Activated T-cell treated with anti-CD3 and anti-CD28 coated beads, Interleukin-2, amount 50 U/mL, for 48 hours (primary cell): ENCODE measurements at places on chromosomes 3 and 15.

- peak; percentile 41 for DNase-seq
These were observed 40.8 kb downstream of the EOMES start for GRCh38 chr3:27681249-27681748.

DNA sequence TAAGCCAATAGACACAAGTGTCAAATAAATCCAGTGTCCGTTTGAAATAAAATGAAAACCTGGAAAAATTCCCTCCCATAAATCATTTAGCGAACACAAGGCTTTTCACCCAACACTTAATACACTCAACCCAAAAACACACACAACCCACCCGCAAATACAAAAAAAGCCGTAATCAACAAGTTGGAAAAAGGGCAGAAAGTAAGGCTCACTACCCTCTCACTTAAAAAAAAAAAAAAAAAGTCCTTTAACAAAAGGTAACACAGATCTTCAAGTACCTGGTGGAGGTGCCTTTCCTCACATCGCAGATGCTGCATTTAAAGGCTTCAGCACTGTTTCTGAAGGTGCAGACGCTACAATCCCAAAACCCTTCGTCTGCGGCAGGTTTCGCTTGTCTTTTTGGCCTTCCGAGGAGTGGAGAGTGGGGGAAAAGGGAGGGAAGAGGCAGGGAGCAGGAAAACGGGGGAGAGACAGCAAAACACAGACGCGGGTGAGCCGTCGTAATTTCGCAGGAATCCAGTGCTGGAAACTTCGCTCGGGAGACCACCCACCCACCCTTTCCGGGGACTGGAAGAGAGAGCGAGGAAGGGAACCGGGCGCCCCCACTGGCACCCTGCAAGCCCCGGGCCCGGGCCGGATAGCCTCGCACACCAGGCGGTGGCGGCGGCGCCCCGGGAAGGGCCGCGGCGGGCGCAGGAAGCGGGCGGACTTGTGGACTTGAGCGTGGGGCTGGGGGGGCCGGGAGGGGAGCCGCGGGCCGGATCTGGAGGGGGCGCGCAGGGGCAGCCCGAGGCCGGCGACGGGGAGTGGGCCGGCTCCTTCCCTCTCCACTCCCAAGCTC, 401.8 kb downstream of the SHQ1 start:
- DNase-seq, result no peak

DNA sequence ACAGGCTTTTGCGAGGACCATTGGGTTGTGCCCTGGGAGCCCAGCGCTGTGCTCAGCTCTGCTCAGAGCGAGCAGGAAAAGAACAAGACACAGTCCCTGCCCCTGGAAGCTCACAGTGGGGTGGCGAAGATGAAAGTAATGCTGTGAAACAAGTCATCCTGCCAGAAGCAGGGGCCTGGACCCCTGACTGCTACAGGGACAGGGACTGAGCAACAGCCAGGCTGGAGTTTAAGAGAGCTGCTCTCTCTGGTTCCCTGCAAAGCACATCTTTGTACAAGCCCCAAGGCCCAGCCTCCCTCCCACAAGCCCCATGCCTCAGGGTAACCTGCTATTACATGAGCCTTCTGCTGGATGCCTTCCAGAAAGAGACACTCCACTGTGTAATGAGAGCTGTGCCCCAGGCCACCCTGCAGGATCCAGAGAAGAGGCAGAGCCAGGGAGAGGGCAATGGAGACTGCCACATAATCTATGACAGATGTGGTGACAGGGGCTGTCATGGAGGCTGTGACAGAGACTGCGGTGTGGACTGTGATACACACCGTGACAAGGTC, 7.1 kb upstream of the HCN4 start:
- DNase-seq, result no peak

DNA sequence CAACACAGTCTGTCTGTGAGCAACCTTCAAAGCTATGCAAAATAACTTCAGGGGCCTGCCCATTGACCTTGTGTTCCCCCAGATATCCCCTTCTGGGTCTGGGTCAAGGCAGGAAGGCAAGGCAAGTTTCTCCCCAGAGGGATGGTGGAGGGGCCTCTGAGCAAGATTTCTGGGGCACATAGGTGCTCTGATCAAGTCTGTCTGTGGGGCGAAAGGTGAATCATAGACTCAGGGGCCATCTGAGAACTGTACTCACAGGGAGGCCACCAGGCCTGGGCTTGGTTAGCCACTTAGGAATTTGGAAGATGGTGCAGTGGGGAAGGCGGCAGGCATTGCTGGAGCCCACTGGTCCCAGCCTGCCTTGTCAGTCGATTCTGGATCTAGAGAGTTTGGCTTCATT, 92.4 kb downstream of the MINAR1 start:
- DNase-seq, result no peak

- no peak for DNase-seq
These were observed 1149.1 kb downstream of the SI start for GRCh38 chr3:163929069-163929652.

GRCh38 chr3:149384911-149385321, 7.5 kb upstream of the TM4SF1 start:
- DNase-seq, result no peak

GRCh38 chr15:31020542-31020941, 29.1 kb upstream of the MTMR10 start:
- no peak for DNase-seq

DNA sequence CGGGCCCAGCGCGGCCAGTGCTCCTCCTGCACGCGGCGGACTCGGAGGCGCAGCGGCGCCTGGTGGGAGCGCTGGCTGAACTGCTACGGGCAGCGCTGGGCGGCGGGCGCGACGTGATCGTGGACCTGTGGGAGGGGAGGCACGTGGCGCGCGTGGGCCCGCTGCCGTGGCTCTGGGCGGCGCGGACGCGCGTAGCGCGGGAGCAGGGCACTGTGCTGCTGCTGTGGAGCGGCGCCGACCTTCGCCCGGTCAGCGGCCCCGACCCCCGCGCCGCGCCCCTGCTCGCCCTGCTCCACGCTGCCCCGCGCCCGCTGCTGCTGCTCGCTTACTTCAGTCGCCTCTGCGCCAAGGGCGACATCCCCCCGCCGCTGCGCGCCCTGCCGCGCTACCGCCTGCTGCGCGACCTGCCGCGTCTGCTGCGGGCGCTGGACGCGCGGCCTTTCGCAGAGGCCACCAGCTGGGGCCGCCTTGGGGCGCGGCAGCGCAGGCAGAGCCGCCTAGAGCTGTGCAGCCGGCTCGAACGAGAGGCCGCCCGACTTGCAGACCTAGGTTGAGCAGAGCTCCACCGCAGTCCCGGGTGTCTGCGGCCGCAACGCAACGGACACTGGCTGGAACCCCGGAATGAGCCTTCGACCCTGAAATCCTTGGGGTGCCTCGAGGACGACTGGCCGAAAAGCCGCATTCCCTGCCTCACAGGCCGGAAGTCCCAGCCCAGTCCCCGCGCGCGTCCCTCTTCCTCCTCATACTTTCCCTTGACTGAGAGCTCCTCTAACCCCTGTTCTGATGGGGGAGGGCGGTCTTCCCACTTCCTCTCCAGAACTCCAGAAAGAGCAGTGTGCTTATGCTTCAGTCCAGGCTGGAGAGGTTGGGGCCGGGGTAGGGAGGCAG, 1.4 kb upstream of the IL17RC start:
- DNase-seq, result peak; percentile 56

DNA sequence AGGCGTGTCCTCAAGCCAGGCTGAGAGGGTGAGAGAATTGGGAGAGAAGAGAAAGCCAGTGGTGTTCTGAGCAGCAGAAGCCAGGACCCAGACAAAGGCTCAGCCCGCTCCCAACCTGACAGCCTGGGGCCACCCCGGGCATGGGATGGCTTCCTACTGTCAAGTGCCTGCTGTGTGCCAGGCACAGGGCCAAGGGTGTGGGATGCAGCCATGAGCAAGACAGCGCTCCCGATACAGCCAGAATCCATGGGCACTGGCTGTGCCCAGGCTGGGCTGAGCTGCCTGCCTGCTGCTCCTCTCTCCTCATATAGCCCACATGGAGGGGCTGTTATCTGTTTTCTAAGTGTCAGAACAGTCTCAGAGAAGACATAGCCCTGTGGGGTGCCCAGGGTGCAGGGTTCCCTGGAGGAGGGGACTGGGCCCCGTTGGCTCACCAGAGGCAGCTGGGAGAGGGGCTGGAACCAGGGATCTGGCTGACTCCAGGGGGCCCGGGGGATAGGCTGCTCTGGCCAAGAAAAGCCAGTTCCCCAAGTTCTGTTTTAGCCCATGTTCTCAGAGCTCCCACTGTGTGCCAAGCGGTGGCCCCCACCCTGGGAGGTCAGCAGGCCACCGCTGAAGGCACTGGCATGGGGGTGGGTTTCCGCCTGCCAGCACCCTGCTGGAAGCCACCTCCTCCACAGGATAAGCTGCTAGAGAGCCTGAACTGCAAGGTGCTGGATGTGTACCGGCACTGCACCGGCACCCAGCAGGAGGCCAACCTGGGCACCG, 39.0 kb downstream of the CFAP100 start:
- peak; percentile 14 for DNase-seq

DNA sequence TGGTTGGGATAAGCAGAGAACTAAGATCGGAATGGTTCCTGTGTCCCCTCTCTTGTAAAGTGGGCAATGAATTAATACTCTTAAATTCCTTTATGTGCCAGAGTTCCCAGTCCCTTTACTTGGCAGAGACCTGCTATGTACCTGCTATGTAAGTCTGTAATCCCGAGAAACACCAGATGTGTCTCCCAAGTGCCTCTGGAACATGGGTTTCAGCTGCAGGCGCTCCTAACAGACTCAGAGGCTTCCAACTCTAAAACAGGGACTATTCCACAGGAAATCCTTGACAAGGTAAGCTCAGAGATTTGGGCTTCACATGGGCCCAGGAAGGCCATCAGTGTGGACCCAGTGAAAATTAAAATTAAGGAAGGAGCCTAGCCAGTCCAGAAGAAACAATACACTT, 117.7 kb upstream of the PLCL2 start:
- no peak for DNase-seq

- DNase-seq, result no peak
These were observed 274.5 kb upstream of the C2CD4B start for GRCh38 chr15:62439543-62440016.

DNA sequence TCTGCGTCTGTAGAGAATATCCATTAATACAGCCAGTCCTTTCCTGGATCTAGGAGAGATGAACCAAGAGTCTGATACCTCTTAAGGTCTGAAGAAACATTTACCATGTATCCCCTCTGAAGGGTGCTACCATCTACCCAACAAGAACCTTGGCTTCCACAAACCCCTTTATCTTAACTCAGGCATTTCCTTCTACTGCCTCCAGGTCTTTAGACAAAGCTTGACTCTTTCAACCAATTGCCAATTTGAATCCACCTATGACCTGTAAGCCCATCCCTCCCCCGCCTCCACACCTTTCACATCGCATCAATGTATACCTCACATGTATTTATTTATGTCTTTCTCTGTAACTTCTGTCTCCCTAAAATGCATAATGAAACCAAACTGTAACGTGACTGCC, 139.5 kb downstream of the SNRK start:
- DNase-seq, result no peak

- DNase-seq, result no peak
These were observed 30.2 kb downstream of the EIF4E3 start for GRCh38 chr3:71695000-71695482.

DNA sequence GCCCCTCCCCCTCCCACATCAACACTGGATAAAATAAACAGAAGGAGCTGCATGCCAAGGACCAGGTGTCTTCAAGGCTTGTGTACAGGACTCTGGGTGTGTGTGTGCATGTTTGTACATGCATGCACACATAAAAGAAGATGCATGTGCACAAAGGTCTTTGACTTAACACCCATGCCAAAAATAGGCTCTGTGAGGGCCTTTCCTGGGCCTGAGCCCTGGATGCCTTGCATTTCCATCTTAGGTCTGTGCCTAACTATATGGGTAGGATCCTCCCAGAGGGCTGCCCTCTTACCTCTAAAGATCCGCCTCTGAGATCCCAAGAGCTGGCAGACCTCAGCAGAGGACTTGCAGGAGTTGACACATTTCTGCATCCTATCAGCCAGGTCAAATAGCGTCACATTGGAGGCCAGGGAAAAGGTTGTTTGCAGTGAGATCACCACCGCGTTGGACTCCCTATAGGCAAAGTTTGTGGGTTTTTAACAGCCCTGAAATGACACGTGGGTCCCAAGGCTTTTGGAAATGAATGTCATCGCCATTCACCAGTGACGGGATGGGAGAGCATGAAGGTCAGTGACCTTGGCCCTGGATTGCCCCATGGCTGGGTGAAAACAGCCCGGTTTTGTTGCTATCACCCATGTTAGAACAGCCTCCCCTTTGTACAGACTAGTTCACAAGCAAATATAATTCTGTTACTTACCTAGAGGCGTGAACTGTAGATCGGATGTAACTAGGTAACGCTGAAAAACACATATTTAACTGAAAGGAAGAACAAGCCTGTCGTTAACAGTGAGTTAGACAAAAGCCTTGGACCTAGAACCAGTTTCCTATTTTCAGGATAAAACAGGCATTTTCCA, 54.0 kb downstream of the HEG1 start:
- no peak for DNase-seq

DNA sequence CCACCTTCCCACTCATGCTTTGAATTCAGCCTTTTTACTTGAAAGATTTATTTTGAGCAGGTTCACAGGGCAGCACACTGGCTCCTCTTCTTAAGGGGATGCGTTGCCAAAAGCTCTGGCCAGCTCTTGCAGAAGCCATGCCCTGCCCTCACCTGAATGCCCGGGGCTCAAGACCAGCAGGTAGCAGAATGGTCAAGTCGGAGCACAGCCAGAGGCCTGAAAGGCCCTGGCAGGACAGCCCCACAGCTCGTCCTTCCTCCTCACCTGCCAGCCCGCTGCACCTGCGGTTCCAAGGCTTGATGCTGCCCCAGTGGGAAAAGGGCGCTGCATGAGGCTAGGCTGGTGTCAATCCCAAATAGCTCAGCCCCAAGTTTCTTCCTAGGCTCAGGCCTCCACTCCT, 13.1 kb downstream of the CA12 start:
- DNase-seq, result no peak

- no peak for DNase-seq
These were observed 74.8 kb downstream of the ABHD5 start for GRCh38 chr3:43765521-43765971.

DNA sequence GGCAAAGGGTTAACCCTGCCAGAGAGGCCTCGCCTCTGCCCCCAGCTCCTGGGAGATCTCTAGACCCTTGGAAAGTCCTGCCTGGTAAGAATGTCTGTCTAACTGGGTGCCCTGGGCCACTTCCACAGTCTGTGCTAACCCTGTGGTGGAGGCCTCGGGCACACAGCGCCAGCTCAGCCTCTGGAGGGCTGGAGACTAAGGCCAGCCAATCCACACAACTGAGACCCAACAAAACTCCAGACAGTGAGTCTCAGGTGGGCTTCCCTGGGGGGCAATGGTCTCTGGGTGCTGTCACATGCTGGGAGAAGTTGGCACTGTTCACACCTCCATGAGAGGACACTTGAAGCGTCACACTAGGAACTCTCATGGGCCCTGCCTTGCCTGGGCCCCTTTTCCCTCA, 19.5 kb downstream of the ZXDC start:
- DNase-seq, result no peak

- no peak for DNase-seq
These were observed 116.1 kb downstream of the KLF13 start for GRCh38 chr15:31442699-31443111.

- DNase-seq, result peak; percentile 54
These were observed 180.0 kb downstream of the CD47 start for GRCh38 chr3:107910713-107911259.

- DNase-seq, result no peak
These were observed 939 bp downstream of the PPIB start for GRCh38 chr15:64161688-64162477.
